ENCODE measurements at places on chromosomes 5 and 9. TPM values are rescaled to one million over a fixed set of nuclear protein-coding genes. Genes with fewer than 3 reads are reported as not detected.

GRCh38 chr9:77417566-77417965, 230.6 kb downstream of the GNA14 start:
- H3K4me3 ChIP-seq: no peak overlapping the region
- H3K36me3 ChIP-seq: peaks cover 2% of the 10 kb centered on the region
- no peaks in the 10 kb centered on the region for H3K27me3 ChIP-seq

DNA sequence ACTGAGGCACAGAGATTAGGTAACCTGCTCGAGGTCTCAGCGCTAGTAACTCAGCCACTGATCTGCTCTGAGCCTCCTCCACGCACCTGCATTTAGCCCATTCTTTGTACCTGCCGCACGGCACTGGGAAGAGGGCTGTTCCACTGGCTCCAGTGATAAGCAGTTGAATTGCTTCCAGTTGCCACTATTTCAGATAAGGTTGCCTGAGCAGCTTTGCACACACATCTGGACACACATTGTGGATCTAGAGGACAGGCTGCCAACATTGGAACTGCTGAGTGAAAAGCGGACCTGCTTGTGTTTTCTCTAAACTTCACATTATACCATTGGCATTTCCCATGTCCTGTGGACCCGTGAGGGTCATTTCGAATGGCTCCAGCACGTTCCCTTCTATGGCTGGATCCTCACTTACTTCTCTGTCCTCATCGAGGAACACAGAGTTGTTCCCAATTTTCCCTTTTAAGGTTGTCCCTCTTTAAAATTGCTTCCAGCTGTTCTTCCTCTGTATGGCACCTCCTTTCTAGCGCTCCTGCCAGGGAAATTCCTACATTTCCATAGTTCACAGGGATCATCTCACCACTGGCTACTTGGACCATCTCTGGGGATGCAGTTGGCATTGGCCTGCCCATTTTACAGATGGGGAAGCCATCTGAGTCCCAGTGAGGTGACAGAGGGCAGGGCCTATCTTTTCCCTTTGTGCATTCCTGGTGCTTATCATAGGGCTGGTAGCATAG, 45.9 kb upstream of the RPL26L1 start:
- no peaks in the 10 kb centered on the region for H3K27me3 ChIP-seq
- H3K4me3 ChIP-seq: no peak overlapping the region
- no peak for DNase-seq
- no peak overlapping the region for H3K27ac ChIP-seq

- H3K36me3 ChIP-seq: no peaks in the 10 kb centered on the region
- H3K27ac ChIP-seq: no peak overlapping the region
- H3K27me3 ChIP-seq: peaks cover 12% of the 10 kb centered on the region
- no peak for DNase-seq
Observed at GRCh38 chr9:89036383-89036782, 45.1 kb downstream of the S1PR3 start.

- H3K27me3 ChIP-seq: peaks cover 6% of the 10 kb centered on the region
- no peaks in the 10 kb centered on the region for H3K4me1 ChIP-seq
- peak; percentile 45 for DNase-seq
Observed at GRCh38 chr9:137176302-137177182, 4.7 kb upstream of the TMEM210 start.

- peaks cover 61% of the 10 kb centered on the region for H3K4me1 ChIP-seq
- no peaks in the 10 kb centered on the region for H3K27me3 ChIP-seq
- H3K27ac ChIP-seq: peak overlapping the region; percentile 93
- no peaks in the 10 kb centered on the region for H3K36me3 ChIP-seq
- H3K4me3 ChIP-seq: peak overlapping the region; percentile 92
Observed at GRCh38 chr5:176543428-176544182, 5.5 kb upstream of the CDHR2 start.

DNA sequence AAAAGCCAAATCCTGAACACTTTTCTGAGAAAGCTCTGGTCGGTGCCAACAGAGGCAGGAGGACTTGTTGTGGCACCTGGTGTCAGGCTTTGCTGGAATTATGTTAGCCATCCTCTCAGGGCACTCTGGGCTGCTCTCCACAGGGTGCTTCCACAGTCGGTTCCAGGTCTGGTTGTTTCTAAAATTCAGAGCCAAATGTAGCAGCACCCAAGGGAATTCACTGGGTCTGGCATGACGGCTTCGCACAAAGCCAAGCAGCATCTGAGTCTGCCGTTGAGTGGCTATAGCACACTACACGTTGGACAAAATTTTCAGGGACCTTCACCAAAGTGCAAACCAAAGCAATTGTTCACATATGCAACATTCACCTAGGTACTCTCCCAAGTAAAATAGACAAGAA, 110.2 kb downstream of the PJA2 start:
- H3K4me1 ChIP-seq: no peaks in the 10 kb centered on the region
- H3K36me3 ChIP-seq: no peaks in the 10 kb centered on the region
- H3K4me3 ChIP-seq: no peak overlapping the region

GRCh38 chr9:134200730-134201129, 36.4 kb upstream of the RNU6ATAC start:
- no peaks in the 10 kb centered on the region for H3K27me3 ChIP-seq
- H3K27ac ChIP-seq: no peak overlapping the region
- H3K36me3 ChIP-seq: no peaks in the 10 kb centered on the region
- H3K4me1 ChIP-seq: peaks cover 6% of the 10 kb centered on the region
- H3K4me3 ChIP-seq: no peak overlapping the region
- DNase-seq: no peak

GRCh38 chr5:95673081-95673480, 9.7 kb downstream of the SPATA9 start:
- H3K4me1 ChIP-seq: no peaks in the 10 kb centered on the region
- DNase-seq: no peak
- H3K4me3 ChIP-seq: no peak overlapping the region
- no peaks in the 10 kb centered on the region for H3K27me3 ChIP-seq
- H3K27ac ChIP-seq: no peak overlapping the region
- H3K36me3 ChIP-seq: no peaks in the 10 kb centered on the region

GRCh38 chr9:72985746-72986145, 32.9 kb upstream of the ALDH1A1 start:
- peaks cover 3% of the 10 kb centered on the region for H3K27me3 ChIP-seq
- H3K4me3 ChIP-seq: no peak overlapping the region
- no peaks in the 10 kb centered on the region for H3K36me3 ChIP-seq
- no peak overlapping the region for H3K27ac ChIP-seq
- no peaks in the 10 kb centered on the region for H3K4me1 ChIP-seq

- H3K36me3 ChIP-seq: peaks cover 6% of the 10 kb centered on the region
- H3K27ac ChIP-seq: no peak overlapping the region
- H3K4me1 ChIP-seq: peaks cover 24% of the 10 kb centered on the region
- no peak overlapping the region for H3K4me3 ChIP-seq
- DNase-seq: no peak
Observed at GRCh38 chr9:123550797-123551196, 194.8 kb downstream of the CRB2 start.

DNA sequence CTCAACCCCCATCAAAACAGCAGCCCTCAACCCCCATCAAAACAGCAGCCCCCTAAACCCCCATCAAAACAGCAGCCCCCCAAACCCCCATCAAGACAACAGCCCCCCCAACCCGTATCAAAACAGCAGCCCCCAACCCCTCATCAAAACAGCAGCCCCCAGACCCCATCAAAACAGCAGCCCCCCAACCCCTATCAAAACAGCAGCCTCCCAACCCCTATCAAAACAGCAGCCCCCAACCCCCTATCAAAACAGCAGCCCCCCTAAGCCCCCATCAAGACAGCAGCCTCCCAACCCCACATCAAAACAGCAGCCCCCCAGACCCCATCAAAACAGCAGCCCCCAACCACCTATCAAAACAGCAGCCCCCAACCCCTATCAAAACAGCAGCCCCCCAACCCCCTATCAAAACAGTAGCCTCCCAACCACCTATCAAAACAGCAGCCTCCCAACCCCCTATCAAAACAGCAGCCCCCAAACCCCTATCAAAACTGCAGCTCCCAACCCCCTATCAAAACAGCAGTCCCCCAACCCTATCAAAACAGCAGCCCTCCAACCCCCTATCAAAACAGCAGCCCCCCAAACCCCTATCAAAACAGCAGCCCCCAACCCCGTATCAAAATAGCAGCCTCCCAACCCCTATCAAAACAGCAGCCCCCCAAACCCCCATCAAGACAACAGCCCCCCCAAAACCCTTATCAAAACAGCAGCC, 1.2 kb downstream of the TPPP start:
- no peaks in the 10 kb centered on the region for H3K4me1 ChIP-seq
- no peaks in the 10 kb centered on the region for H3K27me3 ChIP-seq
- H3K4me3 ChIP-seq: peak overlapping the region; percentile 5
- H3K27ac ChIP-seq: no peak overlapping the region

DNA sequence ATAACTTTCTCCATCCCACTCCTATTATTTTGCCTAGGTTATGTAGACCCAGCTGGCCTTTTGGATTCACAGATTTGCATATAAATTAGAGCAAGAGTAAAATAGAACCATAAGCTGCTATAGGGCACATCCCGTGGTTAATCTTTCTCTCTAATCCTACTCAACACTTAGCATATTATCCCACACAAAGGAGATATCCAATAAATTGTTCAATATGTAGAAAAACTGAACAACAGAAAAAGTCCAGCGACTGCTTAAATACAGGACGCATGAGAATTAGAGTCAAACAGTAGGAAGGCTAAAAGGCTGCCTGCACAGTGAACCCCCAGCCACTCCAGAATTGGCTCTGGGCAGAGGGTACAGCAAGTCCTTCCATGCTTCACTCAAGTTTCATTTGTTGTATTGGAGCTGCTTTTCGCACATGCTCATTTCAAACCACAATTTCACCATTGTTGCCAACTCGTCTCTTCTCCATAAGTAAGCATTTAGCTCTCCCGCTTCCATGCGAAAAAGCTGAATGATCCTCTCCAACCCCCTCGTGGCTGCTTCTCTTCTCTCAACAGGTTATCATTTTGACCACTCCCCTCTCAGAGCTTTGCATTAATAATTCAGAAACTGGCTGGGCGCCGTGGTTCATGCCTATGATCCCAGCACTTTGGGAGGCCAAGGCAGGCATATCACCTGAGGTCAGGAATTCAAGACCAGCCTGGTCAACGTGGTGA, 14.1 kb upstream of the IQGAP2 start:
- no peak overlapping the region for H3K4me3 ChIP-seq
- no peaks in the 10 kb centered on the region for H3K36me3 ChIP-seq
- DNase-seq: no peak
- peaks cover 47% of the 10 kb centered on the region for H3K4me1 ChIP-seq
- H3K27me3 ChIP-seq: no peaks in the 10 kb centered on the region

- H3K36me3 ChIP-seq: peaks cover 22% of the 10 kb centered on the region
- H3K4me3 ChIP-seq: no peak overlapping the region
- H3K27me3 ChIP-seq: no peaks in the 10 kb centered on the region
- no peak overlapping the region for H3K27ac ChIP-seq
- H3K4me1 ChIP-seq: no peaks in the 10 kb centered on the region
Observed at GRCh38 chr5:108212775-108213346, 169.0 kb downstream of the FBXL17 start.

DNA sequence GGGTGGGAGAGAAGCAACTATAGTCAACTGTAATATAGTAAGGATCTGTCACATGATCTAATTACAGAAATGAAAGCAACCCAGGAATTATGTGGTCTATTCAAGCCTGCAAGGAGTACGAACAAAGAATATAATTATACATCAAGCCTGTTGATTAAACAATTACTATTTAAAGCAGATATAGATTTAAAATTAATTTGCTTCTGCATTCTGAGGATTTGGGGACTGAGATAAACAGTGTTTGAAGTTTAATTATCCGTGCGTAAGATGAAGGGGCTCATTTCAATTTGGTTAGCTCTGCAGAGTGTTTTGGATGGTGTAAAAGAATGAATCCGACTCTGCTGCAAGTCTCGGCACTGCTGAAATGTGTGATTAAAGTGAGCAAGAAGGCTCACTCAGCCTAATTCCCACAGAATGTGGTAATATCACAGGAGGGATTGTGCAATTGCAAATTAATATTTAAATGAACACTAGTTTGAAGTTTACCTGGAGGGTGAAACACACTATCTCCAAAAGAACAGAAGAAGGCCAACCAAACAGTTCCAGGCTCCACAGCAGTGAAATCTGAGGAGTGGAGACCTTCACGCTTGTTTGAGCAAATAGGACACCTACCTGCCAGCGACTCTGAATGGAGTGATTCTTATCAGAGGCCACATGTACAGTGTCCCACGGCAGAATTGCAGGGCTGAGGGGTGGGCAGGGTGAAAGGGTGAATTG, 420.6 kb upstream of the SLC30A5 start:
- H3K36me3 ChIP-seq: no peaks in the 10 kb centered on the region
- no peak overlapping the region for H3K4me3 ChIP-seq
- H3K27me3 ChIP-seq: no peaks in the 10 kb centered on the region
- DNase-seq: no peak
- H3K4me1 ChIP-seq: peaks cover 2% of the 10 kb centered on the region

- no peak overlapping the region for H3K4me3 ChIP-seq
- H3K36me3 ChIP-seq: no peaks in the 10 kb centered on the region
- no peaks in the 10 kb centered on the region for H3K4me1 ChIP-seq
- H3K27ac ChIP-seq: no peak overlapping the region
- no peak for DNase-seq
Observed at GRCh38 chr5:50947906-50948683, 281.7 kb downstream of the PARP8 start.

GRCh38 chr9:74697535-74697934, 190.2 kb downstream of the TRPM6 start:
- H3K36me3 ChIP-seq: no peaks in the 10 kb centered on the region
- no peak overlapping the region for H3K27ac ChIP-seq
- no peak overlapping the region for H3K4me3 ChIP-seq
- H3K27me3 ChIP-seq: peaks cover 13% of the 10 kb centered on the region
- no peaks in the 10 kb centered on the region for H3K4me1 ChIP-seq

GRCh38 chr5:111830333-111830732, 73.3 kb upstream of the NREP start:
- no peaks in the 10 kb centered on the region for H3K4me1 ChIP-seq
- H3K27ac ChIP-seq: no peak overlapping the region
- no peak overlapping the region for H3K4me3 ChIP-seq
- DNase-seq: no peak
- H3K27me3 ChIP-seq: peaks cover 2% of the 10 kb centered on the region
- no peaks in the 10 kb centered on the region for H3K36me3 ChIP-seq

- no peak for DNase-seq
- no peaks in the 10 kb centered on the region for H3K36me3 ChIP-seq
- no peaks in the 10 kb centered on the region for H3K4me1 ChIP-seq
- no peak overlapping the region for H3K4me3 ChIP-seq
- H3K27me3 ChIP-seq: peaks cover 11% of the 10 kb centered on the region
- no peak overlapping the region for H3K27ac ChIP-seq
Observed at GRCh38 chr9:35404865-35405264, 85.0 kb upstream of the RUSC2 start.

DNA sequence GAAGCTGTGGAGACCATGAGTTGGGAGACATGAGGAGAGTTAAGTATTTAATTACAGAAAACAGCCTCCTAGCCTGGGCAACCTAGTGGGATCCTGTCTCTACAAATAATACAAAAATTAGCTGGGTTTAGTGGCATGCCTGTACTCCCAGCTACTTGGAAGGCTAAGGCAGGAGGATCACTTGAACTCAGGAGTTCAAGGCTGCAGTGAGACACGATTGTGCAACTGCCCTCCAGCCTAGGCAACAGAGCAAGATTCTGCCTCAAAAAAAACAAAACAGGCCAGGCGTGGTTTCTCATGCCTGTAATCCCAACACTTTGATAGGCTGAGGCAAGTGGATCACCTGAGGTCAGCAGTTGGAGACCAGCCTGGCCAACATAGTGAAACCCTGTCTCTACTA, 52.6 kb downstream of the AQP7 start:
- H3K4me1 ChIP-seq: no peaks in the 10 kb centered on the region
- no peak for DNase-seq
- no peak overlapping the region for H3K27ac ChIP-seq
- H3K27me3 ChIP-seq: no peaks in the 10 kb centered on the region
- H3K4me3 ChIP-seq: no peak overlapping the region

The SV2C gene
- 0.10 TPM for total RNA-seq

The TENT4A gene
- total RNA-seq: 26.6 TPM

The CCL28 gene
- total RNA-seq: 7.6 TPM

The PCDHA4 gene
- not detected for total RNA-seq

The MYO10 gene
- 0.34 TPM for total RNA-seq

The CCDC192 gene
- not detected for total RNA-seq

The PCDHGA9 gene
- total RNA-seq: 0.10 TPM

The LRSAM1 gene
- 20.9 TPM for total RNA-seq

The LCN1 gene
- total RNA-seq: not detected

The GFRA3 gene
- not detected for total RNA-seq

All from activated CD4-positive, alpha-beta memory T cell treated with anti-CD3 and anti-CD28 coated beads for 36 hours (primary cell).